ENCODE measurements at places on chromosomes 6 and 20. TPM values are rescaled to one million over a fixed set of nuclear protein-coding genes. Genes with fewer than 3 reads are reported as not detected.

Gene OLIG3
- total RNA-seq: not detected

Gene ARG1
- not detected for total RNA-seq

Gene SCGN
- not detected for total RNA-seq

Gene PTPRK
- total RNA-seq: 75.1 TPM

Gene B4GALT5
- total RNA-seq: 25.2 TPM

Gene DLL1
- total RNA-seq: 4.1 TPM

Gene OR2B2
- total RNA-seq: not detected

Gene HLA-E
- total RNA-seq: 232 TPM

Gene THBS2
- 3.6 TPM for total RNA-seq

Gene RIN2
- total RNA-seq: 45.8 TPM

Gene HAO1
- total RNA-seq: not detected

Gene NUP153
- total RNA-seq: 13.6 TPM

Gene IDH3B
- 103 TPM for total RNA-seq

Gene BPIFA1
- total RNA-seq: not detected

Gene TRIM15
- total RNA-seq: not detected

Gene HCRTR2
- total RNA-seq: not detected

Gene SLC22A23
- total RNA-seq: 18.7 TPM

Gene SDHAF4
- total RNA-seq: 7.1 TPM

Gene BMP2
- total RNA-seq: 6.1 TPM

Gene ADGRF5
- not detected for total RNA-seq

Gene CSE1L
- 60.8 TPM for total RNA-seq

Gene RAET1E
- total RNA-seq: 35.1 TPM

Gene LSM2
- 29.2 TPM for total RNA-seq

Gene DEFB116
- total RNA-seq: not detected

Gene SLCO4A1
- 1.6 TPM for total RNA-seq

Gene SIRPG
- not detected for total RNA-seq

Gene TMEM217
- total RNA-seq: 0.38 TPM

Gene PEX7
- total RNA-seq: 19.3 TPM

Gene GGTLC1
- total RNA-seq: not detected

Gene STMND1
- not detected for total RNA-seq

Gene TMEM244
- not detected for total RNA-seq

Gene RNF217
- 16.3 TPM for total RNA-seq

Gene RBPJL
- total RNA-seq: not detected

Gene FAM209B
- 0.26 TPM for total RNA-seq

Gene CYP39A1
- 17.4 TPM for total RNA-seq

Gene LPA
- total RNA-seq: 0.26 TPM

Gene F13A1
- 0.13 TPM for total RNA-seq

Gene OR2H2
- not detected for total RNA-seq

Gene CNBD2
- 1.8 TPM for total RNA-seq

Gene AFG1L
- 3.3 TPM for total RNA-seq

Gene COL9A3
- not detected for total RNA-seq

Gene TFAP2A
- total RNA-seq: 6.3 TPM

Gene RBCK1
- total RNA-seq: 202 TPM

Gene SYCP2
- 0.26 TPM for total RNA-seq

Gene SPATS1
- not detected for total RNA-seq

Gene PTPRT
- total RNA-seq: not detected

All from bronchial epithelial cell (primary cell).